CD8-positive, alpha-beta memory T cell (primary cell): ENCODE measurements at places on chromosomes 4 and X. TPM values are rescaled to one million over a fixed set of nuclear protein-coding genes. Genes with fewer than 3 reads are reported as not detected.
A peak's percentile ranks its signal among the peaks of the same experiment; 100 is the strongest.

The RAB9B gene
- 0.35 TPM for total RNA-seq

DNA sequence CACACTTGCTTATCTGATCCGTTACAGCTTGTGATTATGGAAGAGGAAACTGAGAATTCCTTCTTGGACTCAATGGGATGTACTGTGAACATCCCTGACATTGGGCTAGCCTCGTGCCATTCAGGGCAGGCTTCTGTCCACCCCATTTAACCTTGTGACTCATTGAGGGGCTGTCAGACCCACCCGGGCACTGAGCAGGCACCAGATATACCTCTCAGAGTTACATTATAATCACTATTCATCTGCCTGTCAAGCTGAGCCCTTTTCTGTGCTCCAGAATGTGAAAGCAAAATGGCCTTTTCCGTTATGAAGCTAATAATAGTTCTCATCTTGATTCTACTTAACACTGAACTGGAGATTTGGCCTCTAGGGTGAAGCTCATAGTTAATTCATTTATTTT, 170.6 kb upstream of the SCML1 start:
- H3K27me3 ChIP-seq, result no peaks in the 10 kb centered on the region
- no peak for DNase-seq
- no peaks in the 10 kb centered on the region for H3K4me1 ChIP-seq
- no peak overlapping the region for H3K4me3 ChIP-seq
- no peak overlapping the region for H3K27ac ChIP-seq

GRCh38 chrX:107508925-107509324, 59.5 kb downstream of the FRMPD3 start:
- no peaks in the 10 kb centered on the region for H3K36me3 ChIP-seq
- no peak for DNase-seq
- H3K27ac ChIP-seq, result no peak overlapping the region
- H3K4me1 ChIP-seq, result no peaks in the 10 kb centered on the region

GRCh38 chrX:340641-341423, 22.2 kb upstream of the GTPBP6 start:
- no peak for DNase-seq
- no peak overlapping the region for H3K4me3 ChIP-seq
- no peaks in the 10 kb centered on the region for H3K36me3 ChIP-seq
- no peaks in the 10 kb centered on the region for H3K27me3 ChIP-seq

The SLC9A7 gene
- total RNA-seq, result 25.7 TPM

- peaks cover 6% of the 10 kb centered on the region for H3K4me1 ChIP-seq
- peak overlapping the region; percentile 81 for H3K27ac ChIP-seq
- DNase-seq, result peak; percentile 72
These were observed 836 bp downstream of the CLOCK start for GRCh38 chr4:55545641-55546505.

DNA sequence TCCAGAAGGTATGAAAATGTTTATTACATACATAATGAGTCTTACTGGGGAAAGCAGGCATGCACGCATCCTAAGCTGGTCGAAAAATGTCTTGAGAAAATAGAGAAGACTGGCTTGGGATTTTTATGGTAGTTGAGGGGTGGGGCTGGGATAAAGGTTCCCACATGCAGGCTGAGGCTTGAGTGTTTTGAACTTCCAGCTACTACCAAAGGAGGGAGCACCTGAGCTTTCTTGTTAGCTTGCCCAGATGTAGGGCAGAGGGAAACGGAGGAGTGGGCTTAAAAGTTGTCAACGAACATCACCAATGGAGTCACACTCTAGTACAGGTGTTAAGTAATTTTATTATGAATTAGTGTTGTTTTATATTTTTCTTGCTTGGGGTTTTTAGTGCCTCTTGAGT, 39.6 kb upstream of the SRPX start:
- no peak overlapping the region for H3K4me3 ChIP-seq
- H3K27me3 ChIP-seq, result no peaks in the 10 kb centered on the region
- no peak overlapping the region for H3K27ac ChIP-seq
- H3K4me1 ChIP-seq, result no peaks in the 10 kb centered on the region

The SPANXB1 gene
- total RNA-seq, result not detected

DNA sequence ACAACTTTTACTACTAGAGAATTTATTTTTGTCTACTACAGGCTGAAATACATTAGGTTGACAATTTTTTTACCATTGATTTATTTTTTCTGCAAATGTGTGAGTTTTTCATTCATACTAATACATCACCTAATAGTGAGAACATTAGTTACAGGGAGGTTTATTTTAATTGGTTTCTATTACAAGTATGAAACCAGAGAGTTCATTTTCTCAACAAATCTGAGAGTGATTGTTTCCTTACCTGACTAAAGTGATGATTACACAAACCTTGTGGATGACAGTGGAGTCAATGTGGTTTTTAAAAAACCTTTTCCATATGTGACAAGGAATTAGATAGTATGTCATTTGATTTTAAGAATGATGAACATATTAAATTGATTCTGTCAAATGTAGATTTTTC, 227.4 kb downstream of the PALLD start:
- peaks cover 1% of the 10 kb centered on the region for H3K27me3 ChIP-seq
- no peaks in the 10 kb centered on the region for H3K4me1 ChIP-seq
- no peak for DNase-seq
- no peaks in the 10 kb centered on the region for H3K36me3 ChIP-seq
- no peak overlapping the region for H3K27ac ChIP-seq

- H3K4me3 ChIP-seq, result no peak overlapping the region
- no peak for DNase-seq
- H3K36me3 ChIP-seq, result no peaks in the 10 kb centered on the region
- H3K27me3 ChIP-seq, result no peaks in the 10 kb centered on the region
- no peaks in the 10 kb centered on the region for H3K4me1 ChIP-seq
- no peak overlapping the region for H3K27ac ChIP-seq
These were observed 1608.9 kb upstream of the TENM3 start for GRCh38 chr4:180634306-180634705.

- DNase-seq, result no peak
- H3K27me3 ChIP-seq, result no peaks in the 10 kb centered on the region
- H3K4me1 ChIP-seq, result no peaks in the 10 kb centered on the region
- no peak overlapping the region for H3K4me3 ChIP-seq
- no peaks in the 10 kb centered on the region for H3K36me3 ChIP-seq
- H3K27ac ChIP-seq, result no peak overlapping the region
These were observed 61.4 kb upstream of the LGI2 start for GRCh38 chr4:25092139-25092538.

DNA sequence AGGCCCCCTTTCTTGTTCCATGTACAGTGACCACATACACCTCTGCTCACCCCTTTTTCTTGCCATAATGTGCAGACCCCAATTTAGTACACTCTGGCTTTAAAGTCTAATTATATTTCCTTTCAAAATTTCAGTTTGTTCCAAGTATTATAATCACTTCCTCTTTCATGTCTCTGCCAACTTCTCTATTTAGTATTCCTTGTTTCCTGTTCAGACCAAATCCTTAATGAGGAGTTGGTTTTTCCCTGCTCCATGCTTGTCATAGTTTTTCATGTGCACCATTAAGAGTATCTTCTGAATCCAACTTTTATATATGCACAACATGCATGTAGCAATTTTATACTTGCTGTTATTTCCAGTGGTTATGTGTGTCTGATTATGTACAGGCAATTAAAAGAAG, 32.3 kb downstream of the USP53 start:
- no peak overlapping the region for H3K27ac ChIP-seq
- no peaks in the 10 kb centered on the region for H3K27me3 ChIP-seq
- H3K36me3 ChIP-seq, result peaks cover 6% of the 10 kb centered on the region
- no peak for DNase-seq

- H3K4me3 ChIP-seq, result no peak overlapping the region
- no peaks in the 10 kb centered on the region for H3K27me3 ChIP-seq
- no peak for DNase-seq
- no peaks in the 10 kb centered on the region for H3K36me3 ChIP-seq
- H3K27ac ChIP-seq, result no peak overlapping the region
These were observed 526.6 kb downstream of the PACRGL start for GRCh38 chr4:21226637-21227538.

The TMPRSS11B gene
- total RNA-seq, result not detected

- no peaks in the 10 kb centered on the region for H3K4me1 ChIP-seq
- H3K27ac ChIP-seq, result no peak overlapping the region
- H3K4me3 ChIP-seq, result no peak overlapping the region
- DNase-seq, result no peak
- no peaks in the 10 kb centered on the region for H3K36me3 ChIP-seq
These were observed 8.5 kb upstream of the CTAG2 start for GRCh38 chrX:154661899-154662298.

DNA sequence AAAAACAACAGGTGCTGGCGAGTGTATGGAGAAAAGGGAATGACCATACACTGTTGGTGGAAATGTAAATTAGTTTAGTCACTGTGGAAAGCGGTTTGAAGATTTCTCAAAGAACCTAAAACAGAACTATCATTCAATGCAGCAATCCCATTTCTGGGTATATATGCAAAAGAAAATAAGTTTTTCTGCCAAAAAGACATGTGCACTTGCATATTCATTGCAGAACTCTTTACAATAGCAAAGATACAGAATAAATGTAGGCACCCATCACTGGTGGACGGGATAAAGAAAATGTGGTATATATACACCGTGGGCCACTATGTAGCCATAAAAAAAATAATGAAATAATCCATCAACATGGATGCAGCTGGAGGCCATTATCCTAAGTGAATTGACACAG, 105.1 kb upstream of the FSTL5 start:
- no peaks in the 10 kb centered on the region for H3K36me3 ChIP-seq
- no peak overlapping the region for H3K4me3 ChIP-seq
- no peak overlapping the region for H3K27ac ChIP-seq
- H3K4me1 ChIP-seq, result no peaks in the 10 kb centered on the region
- no peak for DNase-seq
- H3K27me3 ChIP-seq, result no peaks in the 10 kb centered on the region

DNA sequence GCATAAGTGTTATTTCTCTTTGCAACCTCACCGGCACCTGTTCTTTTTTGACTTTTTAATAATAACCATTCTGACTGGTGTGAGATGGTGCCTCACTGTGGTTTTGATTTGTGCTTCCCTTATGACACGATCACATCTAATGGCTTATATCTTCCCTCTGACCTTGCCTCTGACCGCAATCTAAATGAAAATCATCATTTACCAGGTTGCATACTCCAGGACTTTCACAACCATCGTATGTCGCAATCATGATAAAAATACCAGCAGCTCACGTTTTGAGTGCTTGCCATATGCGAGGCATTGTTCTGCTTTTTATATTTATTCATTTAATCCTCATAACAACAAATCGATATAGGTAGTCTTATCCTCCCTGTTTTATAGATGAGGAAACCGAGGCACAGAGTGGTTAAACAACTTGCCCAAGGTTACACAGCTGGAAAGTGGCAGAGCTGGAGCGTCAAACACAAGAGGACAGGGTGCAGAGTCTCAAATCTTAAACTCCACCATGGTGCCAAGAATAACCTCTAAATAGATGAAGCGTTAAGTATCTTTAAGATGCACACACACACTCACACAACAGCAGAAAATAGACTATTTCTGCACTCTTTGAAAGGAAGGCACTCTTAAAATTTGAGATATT, 102.2 kb downstream of the SEL1L3 start:
- DNase-seq, result no peak
- no peak overlapping the region for H3K4me3 ChIP-seq
- H3K36me3 ChIP-seq, result peaks cover 29% of the 10 kb centered on the region

The DRD5 gene
- total RNA-seq, result not detected

- H3K36me3 ChIP-seq, result no peaks in the 10 kb centered on the region
- no peaks in the 10 kb centered on the region for H3K4me1 ChIP-seq
- no peak overlapping the region for H3K27ac ChIP-seq
- peak; percentile 17 for DNase-seq
- no peak overlapping the region for H3K4me3 ChIP-seq
- H3K27me3 ChIP-seq, result no peaks in the 10 kb centered on the region
These were observed 4.3 kb upstream of the SHROOM3 start for GRCh38 chr4:76430519-76431388.

The NSDHL gene
- total RNA-seq, result 21.8 TPM
